ENCODE measurements at places on chromosomes 7 and 10.

DNA sequence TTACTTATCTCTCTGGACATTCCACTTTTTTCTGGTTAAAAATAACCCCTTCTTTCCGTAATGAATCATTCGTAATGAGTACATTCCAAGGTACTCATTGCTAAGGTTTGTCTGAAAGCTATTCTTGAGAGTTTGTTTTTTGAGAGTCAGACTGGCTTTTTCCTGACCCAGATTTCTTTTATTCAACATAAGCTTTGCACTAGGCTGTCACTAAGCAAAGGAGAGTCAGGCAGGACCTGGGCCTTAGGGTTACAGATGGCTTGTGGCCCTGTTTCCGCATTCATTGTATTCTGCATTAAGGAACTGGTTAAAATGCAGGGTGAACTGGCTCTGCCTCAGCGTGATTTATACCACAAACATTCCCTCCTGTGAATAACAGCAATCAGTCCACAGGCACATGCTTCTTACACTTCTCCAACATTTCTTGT, 84.1 kb downstream of the POM121L12 start:
- DNase-seq, result no peak

- no peak for DNase-seq
Observed at GRCh38 chr10:27625452-27626211, 120.0 kb downstream of the MKX start.

GRCh38 chr10:70602665-70603448, at the start of gene PRF1:
PRF1 (minus strand) TSS chr10:70602741; CDS start chr10:70600902, 1,839 bp downstream.
- DNase-seq, result no peak

GRCh38 chr10:58220769-58221451, 46.8 kb downstream of the IPMK start:
- DNase-seq, result no peak

- DNase-seq, result no peak
Observed at GRCh38 chr7:101869901-101870290, 52.5 kb downstream of the CUX1 start.

DNA sequence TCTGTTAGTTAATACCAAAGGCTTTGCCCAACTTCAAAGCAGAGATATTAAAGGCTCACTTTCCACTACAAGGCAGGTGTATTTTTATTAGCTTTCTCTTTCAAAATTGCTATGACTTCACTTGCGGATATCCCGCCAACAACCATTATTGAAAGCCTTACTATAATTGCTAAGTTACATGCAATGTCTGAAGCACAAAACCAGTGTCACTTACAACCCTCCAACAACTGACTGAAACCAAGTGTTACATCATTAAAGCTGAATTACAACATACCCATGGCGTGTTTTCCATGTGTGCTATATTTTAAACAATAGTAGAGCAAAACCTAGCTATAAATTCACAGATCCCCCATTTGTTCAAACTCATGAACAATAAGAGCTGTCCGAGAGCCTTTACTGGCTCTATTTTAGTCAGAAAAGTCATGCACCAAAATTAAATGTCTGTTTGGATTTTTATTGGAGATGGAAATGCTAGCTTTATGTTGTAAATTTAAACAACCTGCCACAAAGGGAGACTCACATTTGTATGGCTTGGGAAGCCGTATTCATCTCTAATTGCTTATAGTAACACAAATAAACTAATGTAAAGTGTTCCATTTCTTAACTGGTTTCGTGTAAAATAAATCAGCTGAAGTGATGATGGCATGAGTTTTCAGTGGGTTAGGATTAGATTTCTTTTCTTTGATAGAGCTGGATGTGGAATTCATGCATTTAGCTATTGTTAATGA, 227.1 kb downstream of the AGMO start:
- DNase-seq, result no peak

DNA sequence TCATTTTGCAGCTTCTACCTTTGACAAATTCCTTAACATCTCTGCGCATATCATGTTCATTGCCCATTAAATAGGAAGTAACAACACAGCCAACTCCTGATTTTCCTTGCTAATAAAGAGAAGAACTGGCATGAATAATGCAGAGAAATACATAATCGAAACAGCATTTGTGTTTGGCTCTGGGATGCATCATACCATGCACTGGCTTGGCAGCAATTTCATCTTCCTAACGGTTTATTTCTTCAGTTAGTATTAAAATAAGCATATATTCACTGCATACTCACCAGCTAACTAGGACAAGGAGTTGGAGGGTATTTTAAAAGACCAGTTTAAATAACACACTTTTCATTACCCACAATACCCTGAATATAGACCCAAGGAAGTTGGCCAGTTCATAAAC, 132.5 kb downstream of the ITGA8 start:
- no peak for DNase-seq

- DNase-seq, result no peak
Observed at GRCh38 chr7:126411821-126412383, 840.8 kb downstream of the GRM8 start.

DNA sequence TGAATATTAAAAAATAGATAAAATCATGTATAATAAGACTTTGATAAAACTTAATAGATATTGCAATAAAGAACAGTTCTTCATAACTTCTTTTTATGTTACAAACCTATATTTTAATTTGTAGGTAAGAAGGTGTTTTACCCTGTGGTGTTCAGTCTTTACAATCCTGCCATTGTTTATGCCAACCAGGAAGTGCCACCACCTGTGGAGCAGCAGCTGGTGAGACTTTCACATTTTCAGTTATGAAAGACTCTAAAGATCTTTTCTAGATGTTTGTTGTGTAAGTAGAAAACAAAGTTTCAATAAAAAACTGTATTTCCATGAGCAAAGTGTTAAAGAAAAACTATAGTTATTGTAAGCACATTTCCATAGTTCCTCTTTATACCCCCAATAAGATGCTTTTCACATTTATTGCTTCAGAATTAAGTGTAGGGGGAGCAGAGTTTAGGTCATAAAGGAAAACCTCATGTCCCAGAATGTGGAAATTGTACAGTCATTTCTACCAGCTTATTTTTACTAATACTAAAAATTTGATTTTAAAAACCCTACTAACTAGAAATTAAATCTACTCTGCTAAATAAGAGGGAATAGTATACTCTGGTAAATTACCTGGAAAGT, 28.7 kb downstream of the CSGALNACT2 start:
- no peak for DNase-seq

DNA sequence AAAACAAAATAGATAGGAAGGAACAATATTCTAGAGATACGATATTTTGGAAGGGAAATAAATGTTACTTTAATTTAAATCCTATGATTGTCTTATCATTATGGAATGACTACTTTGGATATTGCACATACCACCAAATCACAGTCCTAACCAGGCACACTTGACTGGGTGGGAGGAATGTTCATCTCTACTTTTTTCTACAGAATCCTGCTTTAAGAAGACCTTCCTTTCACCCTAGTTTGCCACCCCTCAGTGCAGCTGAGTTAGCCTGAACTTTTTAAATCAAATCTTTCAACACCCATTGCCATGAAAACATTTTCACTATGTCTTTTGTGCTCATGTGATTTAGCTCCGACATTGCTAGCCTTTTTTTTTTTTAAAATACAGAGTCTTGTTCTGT, 38.1 kb downstream of the RELN start:
- DNase-seq, result no peak

- DNase-seq, result no peak
Observed at GRCh38 chr10:22649390-22649841, 65.0 kb downstream of the PIP4K2A start.

GRCh38 chr7:132130497-132130896, 445.8 kb downstream of the PLXNA4 start:
- DNase-seq, result no peak

GRCh38 chr10:102834143-102834542, 3.1 kb downstream of the CYP17A1 start:
- DNase-seq, result no peak

GRCh38 chr10:77004917-77005564, 632.6 kb downstream of the KCNMA1 start:
- peak; percentile 15 for DNase-seq

DNA sequence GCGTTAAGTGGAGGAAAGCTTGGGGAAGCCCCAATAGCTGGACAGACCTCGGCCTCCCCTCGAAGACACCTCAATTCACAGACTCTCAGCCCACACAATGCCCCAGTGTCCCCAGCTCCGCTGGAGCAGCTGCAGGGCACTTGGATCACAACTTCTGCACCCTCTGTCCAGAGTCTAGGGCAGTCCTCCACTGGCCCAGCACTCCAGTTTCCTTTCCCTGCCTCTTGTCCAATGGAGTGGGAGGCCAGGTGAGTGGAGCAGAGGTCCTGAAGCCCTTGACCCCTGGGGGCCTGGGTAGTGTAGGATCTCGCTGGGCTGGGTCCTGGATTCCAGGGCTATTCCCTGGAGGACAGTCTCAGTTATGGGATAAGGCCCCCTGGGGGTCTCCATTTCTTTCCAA, 11.9 kb downstream of the SFRP5 start:
- DNase-seq, result no peak

- no peak for DNase-seq
Observed at GRCh38 chr7:100933734-100934133, 15.6 kb upstream of the MUC3A start.

- DNase-seq, result no peak
Observed at GRCh38 chr10:96238646-96239623, 32.4 kb downstream of the BLNK start.

DNA sequence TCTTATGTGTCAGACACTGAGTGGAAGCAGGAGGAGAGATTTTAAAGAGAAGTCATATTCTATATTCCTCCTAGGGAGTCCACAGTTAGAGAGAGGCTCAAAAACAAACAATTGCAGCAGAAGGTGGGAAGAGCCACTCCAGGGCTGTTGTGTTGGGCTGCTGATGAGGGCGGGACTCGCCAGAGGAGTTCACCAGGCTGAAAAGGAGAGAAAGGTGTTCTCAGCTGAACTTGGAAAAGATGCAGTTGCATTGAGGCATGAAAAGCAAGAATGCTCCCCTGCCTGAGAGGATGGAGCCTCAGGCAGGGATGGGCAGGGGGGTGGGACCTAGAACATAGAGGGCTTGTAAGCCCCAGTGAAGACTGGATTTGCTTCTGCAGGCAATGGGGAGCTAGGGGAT, 324.2 kb downstream of the CXCL12 start:
- no peak for DNase-seq

- no peak for DNase-seq
Observed at GRCh38 chr10:34273340-34273739, 541.8 kb downstream of the PARD3 start.

- DNase-seq, result no peak
Observed at GRCh38 chr10:77844713-77845445, 81.7 kb downstream of the DLG5 start.

DNA sequence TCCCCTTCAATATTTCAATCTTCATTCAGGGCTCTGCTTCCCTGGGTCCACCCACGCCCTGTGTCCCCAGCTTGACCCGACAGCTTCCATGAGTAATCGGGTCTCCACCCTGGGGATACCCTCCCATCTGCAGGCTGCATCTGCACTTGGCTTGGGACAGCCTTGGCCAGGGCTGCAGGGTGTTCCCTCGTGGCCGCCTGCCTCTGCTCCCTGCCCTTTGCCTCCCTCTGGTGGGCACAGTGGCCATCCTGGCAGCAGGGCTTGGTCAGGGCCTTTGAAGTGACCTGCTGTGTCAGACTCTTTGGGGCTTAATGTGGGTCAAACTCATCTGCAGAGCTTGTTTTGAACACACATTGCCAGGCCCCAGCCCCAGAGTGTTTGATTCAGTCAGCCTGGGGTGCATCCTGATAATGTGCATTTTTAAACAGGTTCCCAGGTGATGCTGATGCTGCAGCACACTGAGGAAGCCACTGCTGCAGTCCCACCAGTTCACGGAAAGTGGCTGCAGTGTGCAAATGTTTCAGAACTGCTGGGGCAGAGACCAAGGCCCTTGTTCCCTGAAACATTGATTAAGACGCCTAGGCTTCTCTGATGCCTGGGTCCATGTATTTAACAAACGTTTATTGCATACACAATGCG, 80.7 kb upstream of the SEC61G start:
- peak; percentile 69 for DNase-seq

- DNase-seq, result no peak
Observed at GRCh38 chr10:107033799-107034422, 130.6 kb downstream of the SORCS1 start.

- no peak for DNase-seq
Observed at GRCh38 chr7:148503900-148504487, 86.6 kb upstream of the C7orf33 start.

DNA sequence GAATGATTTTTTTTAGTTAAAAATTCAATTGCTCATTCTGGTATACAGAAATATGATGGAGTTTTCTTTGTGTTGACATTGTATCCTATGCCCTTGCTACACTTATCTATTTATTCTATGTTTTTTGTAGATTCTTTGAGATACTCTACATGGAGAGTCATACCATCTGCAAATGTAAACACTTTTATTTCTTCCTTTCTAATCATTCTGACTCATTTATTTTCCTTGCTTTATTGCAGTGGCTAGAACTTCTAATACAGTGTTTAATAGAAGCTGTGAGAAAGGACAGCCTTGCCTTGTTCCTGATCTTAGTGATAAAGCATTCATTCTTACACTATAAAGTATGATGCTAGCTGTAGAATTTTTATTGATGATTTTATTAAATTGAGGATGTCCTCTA, 9.9 kb upstream of the IGFBP3 start:
- no peak for DNase-seq

- DNase-seq, result no peak
Observed at GRCh38 chr7:32221056-32221455, 150.8 kb upstream of the PDE1C start.

- DNase-seq, result no peak
Observed at GRCh38 chr10:37535459-37536246, 321.8 kb downstream of the ZNF248 start.

GRCh38 chr7:106317971-106318370, 33.2 kb upstream of the NAMPT start:
- DNase-seq, result no peak

GRCh38 chr7:2566890-2567678, 8.3 kb downstream of the IQCE start:
- DNase-seq, result no peak

GRCh38 chr10:35940141-35941041, 298.3 kb upstream of the FZD8 start:
- no peak for DNase-seq

- DNase-seq, result no peak
Observed at GRCh38 chr7:107023522-107024151, 20.9 kb upstream of the PRKAR2B start.

- no peak for DNase-seq
Observed at GRCh38 chr7:132941428-132941827, 140.5 kb downstream of the CHCHD3 start.

DNA sequence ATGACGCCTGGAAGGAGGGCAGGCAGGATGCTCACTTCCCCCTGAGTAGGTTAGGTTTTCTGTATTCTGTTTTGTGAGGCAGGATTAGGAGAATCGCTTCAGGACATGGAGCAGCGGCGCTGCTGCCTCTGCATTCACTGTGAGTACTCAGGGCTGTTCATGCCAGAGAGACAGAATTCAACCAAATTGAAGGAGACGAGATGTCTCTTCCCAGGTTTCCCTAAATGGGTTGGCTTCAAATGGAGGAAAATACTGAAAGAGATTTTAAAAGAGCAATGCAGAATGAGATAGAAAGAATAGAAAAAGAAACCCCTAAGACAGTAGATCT, 21.9 kb upstream of the CNPY1 start:
- DNase-seq, result no peak

GRCh38 chr7:37894671-37895070, 21.9 kb downstream of the SFRP4 start:
- no peak for DNase-seq
